H9 (cell line): ENCODE measurements at places on chromosomes 5 and 9.
A peak's percentile ranks its signal among the peaks of the same experiment; 100 is the strongest.

GRCh38 chr9:17236147-17236546 is 101.3 kb downstream of the CNTLN start:
- no peak overlapping the region for H3K4me3 ChIP-seq
- no peak overlapping the region for H3K27ac ChIP-seq
- H3K27me3 ChIP-seq = no peaks in the 10 kb centered on the region
- H3K4me1 ChIP-seq = no peaks in the 10 kb centered on the region
- peaks cover under 1% of the 10 kb centered on the region for H3K36me3 ChIP-seq
- no peak for DNase-seq

GRCh38 chr5:68918306-68918705 is 175.5 kb upstream of the SLC30A5 start:
- no peak for DNase-seq
- H3K36me3 ChIP-seq = peaks cover 20% of the 10 kb centered on the region
- no peaks in the 10 kb centered on the region; the same call in 1 of the 2 replicates for H3K4me1 ChIP-seq
- H3K27me3 ChIP-seq = no peaks in the 10 kb centered on the region

- no peak overlapping the region for H3K4me3 ChIP-seq
- no peaks in the 10 kb centered on the region for H3K27me3 ChIP-seq
- H3K27ac ChIP-seq = no peak overlapping the region
- H3K4me1 ChIP-seq = no peaks in the 10 kb centered on the region; the same call in 1 of the 2 replicates
Measured at GRCh38 chr5:78755822-78756429, 107.4 kb upstream of the LHFPL2 start.

- H3K36me3 ChIP-seq = no peaks in the 10 kb centered on the region; the same call in 1 of the 2 replicates
- no peak overlapping the region for H3K27ac ChIP-seq
- H3K27me3 ChIP-seq = no peaks in the 10 kb centered on the region
- peak; percentile 54 for DNase-seq
- no peaks in the 10 kb centered on the region; the same call in 1 of the 2 replicates for H3K4me1 ChIP-seq
Measured at GRCh38 chr9:116482740-116483139, 204.4 kb upstream of the TRIM32 start.

DNA sequence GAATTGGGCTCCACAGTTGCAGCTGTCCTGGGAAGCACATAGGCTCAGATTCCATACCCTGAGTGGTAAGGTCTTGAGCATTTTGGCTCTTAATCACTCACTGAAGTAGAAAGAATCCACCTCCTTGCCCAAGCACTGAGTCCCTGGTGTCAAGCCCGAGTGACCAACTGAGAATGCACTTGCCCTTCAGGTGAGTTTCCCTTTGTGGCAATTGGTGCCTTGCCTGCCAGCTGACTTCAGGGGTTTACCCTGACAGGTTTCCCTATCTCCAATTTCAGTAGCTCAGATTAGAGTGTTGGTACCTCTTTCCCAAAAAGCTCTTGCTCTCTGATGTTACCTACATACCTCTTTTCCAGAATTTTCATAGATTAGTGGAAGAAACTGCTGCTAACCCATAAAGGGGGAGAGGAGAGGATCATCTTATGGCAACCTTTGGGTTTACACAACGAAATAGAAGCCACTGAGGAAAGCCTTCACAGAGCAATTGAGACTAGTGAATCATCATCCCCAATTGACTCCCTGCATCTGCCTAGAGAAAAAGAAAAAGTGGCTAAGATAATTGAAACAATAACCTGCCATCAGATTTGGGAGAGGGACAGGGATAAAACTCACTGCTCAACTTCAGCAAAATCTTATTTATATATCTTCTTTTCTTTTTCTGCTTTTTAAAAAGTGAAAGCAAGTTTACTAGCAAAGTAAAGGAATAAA is 48.6 kb downstream of the CCL28 start:
- no peak overlapping the region for H3K4me3 ChIP-seq
- peaks cover 16% of the 10 kb centered on the region for H3K36me3 ChIP-seq
- no peak for DNase-seq
- H3K27ac ChIP-seq = no peak overlapping the region

- no peak overlapping the region for H3K4me3 ChIP-seq
- H3K27me3 ChIP-seq = no peaks in the 10 kb centered on the region
- H3K4me1 ChIP-seq = no peaks in the 10 kb centered on the region; the same call in 1 of the 2 replicates
Measured at GRCh38 chr9:113131689-113132151, 19.1 kb upstream of the SLC31A2 start.

DNA sequence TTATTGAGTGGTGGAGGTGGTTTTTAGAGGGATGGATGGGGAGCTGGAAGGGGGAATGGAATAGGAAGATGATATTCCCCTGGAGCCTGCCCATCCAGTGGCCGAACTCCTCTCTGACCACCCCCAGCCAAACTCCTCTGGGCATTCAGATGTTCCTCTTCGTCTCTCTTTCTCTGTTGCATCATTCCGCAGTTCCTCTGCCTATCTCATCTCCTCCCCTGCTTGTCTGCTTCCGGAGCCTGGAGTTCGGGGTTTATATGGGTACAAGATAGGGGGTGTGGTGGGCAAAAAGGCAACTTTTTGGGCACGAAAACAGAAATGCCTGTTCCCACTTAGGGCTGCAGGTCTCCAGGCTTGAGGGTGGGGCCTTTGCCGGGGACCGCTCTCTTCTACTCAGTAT is 12.2 kb upstream of the CDK5RAP2 start:
- H3K27me3 ChIP-seq = no peaks in the 10 kb centered on the region
- no peak for DNase-seq
- no peak overlapping the region for H3K4me3 ChIP-seq

DNA sequence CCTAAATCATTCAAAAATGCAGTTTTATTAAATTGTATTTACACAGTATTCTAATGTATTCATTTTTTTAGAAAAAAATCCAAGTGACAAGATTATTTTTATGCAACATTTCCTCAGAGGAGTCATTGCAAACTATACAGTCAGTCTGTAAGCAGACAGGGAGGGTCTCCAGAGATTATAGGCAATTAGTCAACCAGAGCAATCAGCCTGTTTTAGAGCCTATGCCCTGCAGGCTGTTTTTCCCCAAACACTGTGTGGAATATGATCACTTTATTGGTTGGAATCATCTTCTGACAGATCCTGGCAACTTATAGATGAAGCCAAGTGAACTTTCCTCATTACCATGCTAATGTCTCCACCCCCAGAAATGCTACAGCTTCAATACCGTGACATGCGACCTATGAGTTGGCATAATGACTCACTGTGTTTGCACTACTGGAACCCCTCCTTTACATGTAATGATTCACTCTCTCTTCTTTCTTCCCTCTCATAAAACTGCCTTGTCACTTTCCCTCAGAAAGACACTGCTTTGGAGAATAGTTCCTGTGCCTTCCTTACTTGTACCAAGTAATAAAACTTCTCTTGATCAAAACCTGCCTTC is 577.7 kb upstream of the FTMT start:
- H3K36me3 ChIP-seq = peaks cover 20% of the 10 kb centered on the region
- H3K27ac ChIP-seq = no peak overlapping the region
- H3K4me1 ChIP-seq = no peaks in the 10 kb centered on the region
- no peaks in the 10 kb centered on the region for H3K27me3 ChIP-seq
- no peak overlapping the region for H3K4me3 ChIP-seq
- no peak for DNase-seq

GRCh38 chr9:99368341-99369326 is 146.6 kb downstream of the SEC61B start:
- peak overlapping the region; percentile 43; the same call in 2 of the 3 replicates for H3K4me3 ChIP-seq
- H3K27ac ChIP-seq = no peak overlapping the region
- no peaks in the 10 kb centered on the region for H3K4me1 ChIP-seq
- no peak for DNase-seq
- H3K36me3 ChIP-seq = no peaks in the 10 kb centered on the region

GRCh38 chr5:137533963-137534362 is 34.8 kb upstream of the SPOCK1 start:
- no peak overlapping the region for H3K27ac ChIP-seq
- H3K36me3 ChIP-seq = peaks cover 6% of the 10 kb centered on the region
- DNase-seq = no peak
- H3K4me1 ChIP-seq = no peaks in the 10 kb centered on the region

- H3K36me3 ChIP-seq = no peaks in the 10 kb centered on the region
- H3K27me3 ChIP-seq = no peaks in the 10 kb centered on the region; the same call in 1 of the 2 replicates
- H3K27ac ChIP-seq = no peak overlapping the region
- H3K4me3 ChIP-seq = no peak overlapping the region
- H3K4me1 ChIP-seq = peaks cover 4% of the 10 kb centered on the region; the same call in 1 of the 2 replicates
- peak; percentile 42 for DNase-seq
Measured at GRCh38 chr9:38284588-38285051, 107.9 kb upstream of the ALDH1B1 start.

- no peaks in the 10 kb centered on the region; the same call in 1 of the 2 replicates for H3K27me3 ChIP-seq
- H3K4me1 ChIP-seq = no peaks in the 10 kb centered on the region
- H3K36me3 ChIP-seq = no peaks in the 10 kb centered on the region
- H3K27ac ChIP-seq = no peak overlapping the region
- H3K4me3 ChIP-seq = no peak overlapping the region
Measured at GRCh38 chr9:99286536-99286935, 64.5 kb downstream of the SEC61B start.

DNA sequence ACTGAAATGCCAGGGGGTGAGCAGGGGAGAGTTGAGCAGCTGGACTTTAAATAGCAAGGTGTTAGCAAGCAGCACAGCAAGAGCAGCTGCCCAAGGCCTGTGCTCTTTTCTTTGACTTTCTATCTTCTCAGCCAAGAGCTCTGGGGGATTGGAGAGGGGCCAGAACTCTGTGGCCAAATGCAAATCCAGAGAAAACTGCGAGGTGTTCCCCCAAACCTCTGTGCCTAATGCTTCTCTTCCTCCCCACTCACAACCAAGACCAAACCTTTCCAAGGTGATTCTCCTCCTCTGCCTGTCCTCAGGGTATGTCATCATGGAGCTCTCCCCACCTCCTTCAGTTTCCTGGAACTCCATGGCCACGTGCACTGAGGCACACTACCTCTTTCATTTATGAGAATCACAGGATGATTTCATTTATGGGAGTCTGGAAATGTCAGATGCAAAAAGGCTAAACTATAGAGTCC is 118.7 kb upstream of the WWC1 start:
- DNase-seq = no peak
- no peak overlapping the region for H3K27ac ChIP-seq
- no peak overlapping the region for H3K4me3 ChIP-seq

GRCh38 chr5:108753331-108753730 is 5.6 kb downstream of the FER start:
- H3K36me3 ChIP-seq = no peaks in the 10 kb centered on the region
- no peak overlapping the region for H3K4me3 ChIP-seq
- H3K27me3 ChIP-seq = no peaks in the 10 kb centered on the region
- H3K4me1 ChIP-seq = no peaks in the 10 kb centered on the region
- DNase-seq = no peak

DNA sequence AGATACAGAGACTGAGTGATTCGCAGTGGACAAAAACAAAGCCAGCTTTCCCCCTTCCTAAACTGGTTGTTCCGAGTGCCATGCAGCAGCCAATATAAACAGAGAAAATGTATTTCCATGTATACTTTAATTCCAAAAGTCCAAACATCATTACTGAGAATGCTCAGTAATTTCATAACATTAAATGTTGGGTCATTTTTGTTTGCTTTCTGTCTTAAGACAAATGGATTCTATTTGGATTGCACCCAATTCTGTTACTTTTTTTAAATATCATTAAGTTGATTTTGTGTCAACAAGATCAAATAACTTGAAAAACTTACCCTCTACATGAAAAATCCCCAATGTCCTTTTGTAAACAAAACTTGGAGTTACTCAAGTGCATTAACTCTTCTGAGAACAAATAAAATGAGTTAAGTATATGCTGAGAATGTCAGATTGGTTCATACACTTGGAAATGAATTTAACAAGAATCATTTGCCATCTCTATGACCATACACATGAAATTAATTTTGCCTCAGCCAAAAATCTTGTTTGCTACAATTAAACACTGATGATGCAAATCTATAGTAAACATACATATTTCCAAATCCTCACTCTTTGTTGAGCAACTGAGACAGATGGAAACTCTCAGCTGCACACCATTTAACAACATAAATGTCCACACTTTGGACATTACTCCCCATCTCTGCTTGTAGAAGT is 19.4 kb downstream of the LURAP1L start:
- no peaks in the 10 kb centered on the region for H3K4me1 ChIP-seq
- no peak for DNase-seq
- H3K4me3 ChIP-seq = no peak overlapping the region
- H3K27me3 ChIP-seq = no peaks in the 10 kb centered on the region

DNA sequence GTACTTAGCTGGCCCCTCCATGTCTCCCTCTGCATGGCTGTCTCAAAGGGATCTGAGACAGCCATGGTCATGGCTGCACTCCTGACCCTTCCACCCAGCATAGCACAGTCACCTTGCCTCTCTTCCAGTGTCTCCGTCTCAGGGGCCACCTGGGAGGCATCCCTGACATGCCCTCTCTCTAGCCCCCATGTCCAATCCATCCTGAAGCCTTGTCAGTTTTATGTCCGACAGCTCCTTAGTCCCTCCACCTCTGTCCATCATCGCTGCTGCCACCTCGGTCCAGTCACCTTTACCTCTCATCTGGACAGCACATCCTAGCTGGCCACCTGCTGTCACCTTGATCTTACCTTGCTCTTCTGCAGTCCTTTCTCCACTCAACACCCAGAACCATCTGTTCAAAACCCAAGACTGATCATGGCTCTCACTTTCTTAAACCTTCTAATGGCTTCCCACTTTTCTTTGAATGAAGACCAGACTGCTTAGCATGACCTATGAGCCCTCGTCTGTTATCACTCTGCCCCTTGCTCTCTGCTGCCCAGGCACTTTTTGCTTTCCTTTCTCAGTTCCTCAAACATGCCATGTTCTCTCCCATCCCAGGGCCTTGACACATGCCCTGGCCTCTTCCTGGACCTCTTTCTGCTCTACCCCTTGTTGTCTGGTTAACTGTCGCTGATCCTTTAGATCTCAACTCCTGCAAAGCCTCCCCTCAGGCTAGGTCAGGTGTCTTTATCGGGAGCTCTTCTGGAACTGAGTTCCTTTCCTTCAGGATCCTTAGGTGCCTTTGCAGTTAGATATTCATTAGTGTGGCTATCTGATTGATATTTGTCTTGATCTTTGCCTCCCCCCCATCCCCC is 181.8 kb upstream of the PITX1 start:
- H3K27ac ChIP-seq = no peak overlapping the region
- H3K27me3 ChIP-seq = no peaks in the 10 kb centered on the region
- no peak overlapping the region for H3K4me3 ChIP-seq
- no peaks in the 10 kb centered on the region for H3K36me3 ChIP-seq

- no peaks in the 10 kb centered on the region for H3K27me3 ChIP-seq
- H3K4me1 ChIP-seq = no peaks in the 10 kb centered on the region; the same call in 1 of the 2 replicates
- H3K36me3 ChIP-seq = no peaks in the 10 kb centered on the region
- no peak overlapping the region for H3K4me3 ChIP-seq
- peak; percentile 27 for DNase-seq
Measured at GRCh38 chr5:99621772-99622681, 693.2 kb upstream of the CHD1 start.

DNA sequence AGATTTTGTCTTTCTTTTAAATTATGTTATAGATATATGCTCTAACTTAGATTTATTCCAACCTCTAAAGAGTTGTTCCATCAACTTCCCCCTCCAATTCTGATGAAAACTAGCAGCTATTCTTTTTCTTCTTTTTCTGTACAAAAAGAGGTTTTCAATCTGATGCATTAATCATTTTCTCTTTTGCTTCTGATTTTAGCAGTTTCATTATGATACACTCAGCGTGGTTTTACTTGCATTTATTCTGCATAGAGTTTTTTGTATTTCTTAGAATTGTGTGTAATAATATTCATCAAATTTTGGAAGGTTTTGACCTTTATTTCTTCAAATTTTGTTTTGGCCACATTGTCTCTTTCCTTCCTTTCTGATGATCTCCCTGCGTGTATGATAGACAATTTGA is 968.1 kb upstream of the CDH18 start:
- no peak overlapping the region for H3K27ac ChIP-seq
- H3K4me3 ChIP-seq = no peak overlapping the region
- H3K36me3 ChIP-seq = no peaks in the 10 kb centered on the region
- no peak for DNase-seq
